ENCODE measurements at places on chromosomes 5 and 9.

GRCh38 chr9:79798450-79798849 is 226.7 kb downstream of the TLE4 start:
- H3K27me3 ChIP-seq: no peaks in the 10 kb centered on the region
- H3K36me3 ChIP-seq: no peaks in the 10 kb centered on the region
- no peaks in the 10 kb centered on the region for H3K4me1 ChIP-seq

DNA sequence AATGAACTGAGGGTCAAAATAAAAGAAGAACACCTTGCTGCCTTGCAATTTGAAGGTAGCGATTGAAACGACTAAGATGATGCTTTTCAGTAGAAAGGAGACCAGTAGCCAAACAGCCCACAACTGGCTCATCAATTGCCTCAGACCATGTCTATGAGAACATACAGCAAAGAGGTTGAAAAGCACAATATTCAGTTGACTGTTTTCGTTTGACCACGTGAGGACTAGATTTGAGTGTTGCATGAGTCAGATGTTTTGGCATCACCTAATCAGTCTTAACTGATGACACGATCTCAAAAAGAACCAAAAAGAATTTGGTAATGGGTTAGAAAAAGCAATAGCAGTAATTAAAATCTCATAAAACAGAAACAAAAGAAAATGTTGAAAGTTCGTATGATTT is 82.7 kb upstream of the IL7R start:
- H3K36me3 ChIP-seq: no peaks in the 10 kb centered on the region
- no peak for DNase-seq
- H3K4me3 ChIP-seq: no peak overlapping the region
- no peaks in the 10 kb centered on the region for H3K4me1 ChIP-seq
- H3K27ac ChIP-seq: no peak overlapping the region

DNA sequence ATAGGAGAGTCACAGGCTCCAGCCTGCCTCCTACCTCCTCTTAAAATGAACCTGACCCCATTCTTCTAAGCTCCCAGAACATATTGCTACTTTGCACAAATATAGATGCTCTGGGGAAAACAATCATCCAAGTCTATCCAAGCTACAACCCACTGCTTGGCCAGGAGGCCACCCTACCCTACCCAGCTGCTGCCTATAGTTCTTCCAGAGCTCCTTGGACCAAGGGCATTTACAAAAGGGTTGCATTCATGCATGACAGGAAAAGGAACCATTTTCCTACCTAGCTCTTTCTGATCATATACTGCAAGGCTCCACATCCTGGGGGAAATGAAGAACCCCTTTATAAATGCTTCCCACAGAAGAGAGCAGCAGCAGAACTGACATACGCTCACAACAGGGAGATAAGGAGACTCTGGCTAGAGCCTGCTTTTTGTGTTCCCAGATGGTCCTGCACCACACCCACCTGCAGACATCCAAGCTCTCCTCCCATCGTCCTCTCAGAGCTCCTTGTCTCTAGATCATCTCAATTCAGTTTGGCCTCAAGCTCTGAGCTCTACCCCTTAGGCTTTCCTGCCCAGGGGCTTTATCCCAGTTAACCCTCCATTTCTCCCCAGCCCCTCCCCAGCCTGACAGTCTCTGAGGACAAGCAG is 185.5 kb downstream of the SPOCK1 start:
- H3K4me1 ChIP-seq: no peaks in the 10 kb centered on the region
- H3K27me3 ChIP-seq: no peaks in the 10 kb centered on the region
- DNase-seq: no peak
- no peak overlapping the region for H3K27ac ChIP-seq
- no peaks in the 10 kb centered on the region for H3K36me3 ChIP-seq

GRCh38 chr9:74875656-74876055 is 12.1 kb downstream of the TRPM6 start:
- no peak for DNase-seq
- no peaks in the 10 kb centered on the region for H3K36me3 ChIP-seq
- H3K4me1 ChIP-seq: no peaks in the 10 kb centered on the region
- no peak overlapping the region for H3K27ac ChIP-seq
- no peak overlapping the region for H3K4me3 ChIP-seq
- H3K27me3 ChIP-seq: no peaks in the 10 kb centered on the region

- no peaks in the 10 kb centered on the region for H3K36me3 ChIP-seq
- H3K4me3 ChIP-seq: no peak overlapping the region
- no peak overlapping the region for H3K27ac ChIP-seq
- no peaks in the 10 kb centered on the region for H3K27me3 ChIP-seq
Measured at GRCh38 chr5:135944967-135945560, 9.7 kb downstream of the LECT2 start.

GRCh38 chr5:98368141-98368540 is 405.3 kb upstream of the RGMB start:
- H3K27me3 ChIP-seq: no peaks in the 10 kb centered on the region
- DNase-seq: no peak
- no peaks in the 10 kb centered on the region for H3K36me3 ChIP-seq
- no peaks in the 10 kb centered on the region for H3K4me1 ChIP-seq
- no peak overlapping the region for H3K27ac ChIP-seq
- H3K4me3 ChIP-seq: no peak overlapping the region

DNA sequence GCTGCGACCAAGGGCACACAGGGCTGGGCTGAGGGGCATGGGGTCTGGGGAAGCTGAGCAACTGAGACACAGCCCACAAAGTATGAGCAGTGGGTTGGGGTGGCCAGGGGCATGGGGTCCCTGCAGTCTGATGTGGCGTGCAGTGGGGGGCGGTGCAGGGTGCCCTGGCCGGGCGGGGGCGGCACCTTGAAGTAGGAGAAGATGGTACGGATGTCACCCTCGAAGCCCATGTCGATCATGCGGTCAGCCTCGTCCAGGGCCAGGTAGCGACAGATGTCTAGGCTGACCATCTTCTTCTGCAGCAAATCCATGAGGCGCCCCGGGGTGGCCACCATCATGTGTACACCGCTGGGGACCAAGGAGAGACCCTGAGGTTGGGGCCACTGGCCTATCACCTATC is 3.3 kb downstream of the DDX41 start:
- no peak for DNase-seq
- H3K27ac ChIP-seq: no peak overlapping the region
- peaks cover 22% of the 10 kb centered on the region for H3K4me1 ChIP-seq
- H3K4me3 ChIP-seq: no peak overlapping the region
- H3K36me3 ChIP-seq: no peaks in the 10 kb centered on the region
- H3K27me3 ChIP-seq: no peaks in the 10 kb centered on the region

DNA sequence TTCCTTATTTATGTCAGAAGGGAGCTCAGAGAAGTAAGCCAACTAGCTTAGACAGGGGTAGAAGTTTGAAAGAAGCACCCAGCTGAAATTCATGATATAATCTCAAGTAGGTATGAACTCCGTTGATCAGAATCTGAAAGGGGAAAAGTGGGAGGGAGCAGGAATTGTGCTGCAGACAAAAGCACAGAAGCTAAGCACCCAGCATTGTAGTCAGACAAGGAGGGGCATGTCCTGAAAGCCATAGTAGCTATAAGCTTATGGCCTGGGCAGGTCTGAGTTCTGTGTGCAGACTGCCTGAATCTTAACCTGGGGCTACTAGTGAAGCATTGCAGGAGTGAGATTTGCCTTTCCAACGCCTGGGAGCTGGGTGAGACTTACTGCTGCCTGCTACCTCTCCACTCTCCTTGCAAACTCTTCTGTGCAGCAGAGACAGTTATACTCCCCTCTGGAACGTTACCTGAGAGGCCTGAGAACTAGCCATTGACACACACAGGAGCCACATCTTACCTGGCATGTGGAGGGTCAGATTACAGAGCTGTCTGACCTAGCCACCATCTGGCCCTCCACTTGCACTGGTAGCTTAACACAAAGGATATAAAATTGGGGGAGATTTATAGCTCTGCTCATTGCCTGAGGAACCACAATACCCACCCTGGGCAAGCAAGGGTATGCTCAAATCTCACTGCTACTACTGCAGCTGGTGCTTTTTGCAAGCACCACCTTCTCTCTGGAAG is 9.8 kb upstream of the CYLC2 start:
- DNase-seq: no peak
- no peaks in the 10 kb centered on the region for H3K27me3 ChIP-seq

DNA sequence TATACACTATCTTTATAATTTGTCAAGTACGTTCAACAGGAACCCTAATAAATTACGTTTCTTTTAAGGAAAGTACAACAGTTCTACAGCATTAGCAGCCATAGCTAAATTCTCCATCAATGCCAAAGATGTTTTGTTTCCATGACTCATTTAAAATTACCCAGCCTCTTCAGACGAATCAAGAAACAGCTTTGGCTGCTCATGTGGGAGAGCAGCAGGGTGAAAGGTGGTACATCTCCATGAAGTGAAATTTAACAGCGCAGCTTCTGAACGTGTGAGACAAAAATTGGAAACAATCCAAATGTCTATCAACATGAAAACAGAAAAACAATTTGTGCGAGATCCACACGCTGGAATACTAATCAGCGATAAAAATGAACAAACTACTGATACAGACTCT is 327.3 kb upstream of the CDH6 start:
- no peaks in the 10 kb centered on the region for H3K27me3 ChIP-seq
- no peak overlapping the region for H3K27ac ChIP-seq
- no peak for DNase-seq
- H3K4me1 ChIP-seq: no peaks in the 10 kb centered on the region

DNA sequence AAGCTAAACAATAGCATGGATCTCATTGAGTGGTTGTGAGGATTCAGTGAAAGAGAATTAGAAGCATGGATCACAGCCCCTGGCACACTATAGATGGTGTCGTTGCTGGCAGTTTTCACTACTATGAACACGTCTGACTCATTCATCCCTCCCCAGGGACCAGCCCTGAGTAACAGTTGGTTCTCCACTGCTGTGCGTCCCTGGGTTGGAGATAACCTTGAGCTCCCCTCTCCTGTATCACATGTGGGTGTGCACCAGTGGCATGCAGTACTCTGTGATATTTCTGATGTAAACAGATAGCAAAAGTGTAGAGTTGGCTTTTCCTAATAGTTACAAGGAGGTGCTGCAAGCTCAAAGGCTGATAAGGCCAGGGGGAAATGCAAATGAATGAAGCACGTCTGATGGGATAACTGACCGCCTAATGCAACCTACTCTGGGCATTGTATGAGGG is 8.8 kb upstream of the LCP2 start:
- no peak overlapping the region for H3K4me3 ChIP-seq
- no peaks in the 10 kb centered on the region for H3K27me3 ChIP-seq
- peaks cover 19% of the 10 kb centered on the region for H3K4me1 ChIP-seq
- no peak for DNase-seq

DNA sequence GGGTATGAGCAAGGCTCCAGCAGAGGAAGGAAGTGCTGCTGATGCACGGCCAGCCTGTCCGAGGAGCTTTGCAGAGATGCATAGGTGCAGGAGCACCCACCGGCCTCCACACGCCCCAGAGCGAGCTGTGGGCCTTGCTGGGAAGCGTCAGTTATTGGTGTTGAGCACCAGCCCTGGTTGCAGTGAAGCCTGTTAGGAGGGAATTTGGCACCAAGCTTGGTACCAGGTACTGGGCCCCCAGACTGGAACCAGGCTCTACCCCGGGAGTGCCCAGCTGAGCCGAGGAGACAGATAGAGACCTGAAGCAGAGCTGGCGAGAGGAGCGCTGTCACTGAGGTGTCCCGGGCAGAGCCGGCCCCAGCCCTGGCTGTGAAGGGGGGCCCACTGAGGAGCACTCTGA is 5.2 kb downstream of the TCF7 start:
- no peaks in the 10 kb centered on the region for H3K36me3 ChIP-seq
- H3K27ac ChIP-seq: no peak overlapping the region
- DNase-seq: no peak
- H3K4me3 ChIP-seq: no peak overlapping the region

DNA sequence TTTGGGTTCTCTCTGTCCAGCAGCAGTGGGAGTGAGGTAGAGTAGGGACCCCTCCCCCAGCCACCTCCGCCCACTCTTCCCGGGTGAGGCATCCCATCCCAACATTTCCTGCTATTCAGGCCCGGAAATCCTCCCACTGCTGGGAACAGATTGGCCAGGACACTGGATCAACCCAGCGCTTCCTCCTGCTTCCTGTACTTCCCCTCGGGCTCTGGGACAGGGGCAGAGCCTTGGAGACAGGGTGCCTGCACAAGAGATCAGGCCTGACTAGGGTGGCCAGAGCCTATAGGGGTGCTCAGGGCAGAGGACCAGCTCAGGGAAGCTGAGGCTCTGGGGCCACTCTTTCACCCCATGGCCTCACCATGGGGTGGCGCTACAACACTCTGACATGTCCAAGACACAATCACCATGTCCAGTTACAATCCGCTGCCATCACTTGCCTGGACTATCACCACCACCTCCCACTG is 14.5 kb downstream of the SH2D3C start:
- 0 out of 2 replicates have a peak, but pooled peaks cover 3% of the 10 kb centered on the region for H3K4me1 ChIP-seq
- no peak overlapping the region for H3K4me3 ChIP-seq
- no peaks in the 10 kb centered on the region for H3K36me3 ChIP-seq
- H3K27me3 ChIP-seq: no peaks in the 10 kb centered on the region
- no peak for DNase-seq

DNA sequence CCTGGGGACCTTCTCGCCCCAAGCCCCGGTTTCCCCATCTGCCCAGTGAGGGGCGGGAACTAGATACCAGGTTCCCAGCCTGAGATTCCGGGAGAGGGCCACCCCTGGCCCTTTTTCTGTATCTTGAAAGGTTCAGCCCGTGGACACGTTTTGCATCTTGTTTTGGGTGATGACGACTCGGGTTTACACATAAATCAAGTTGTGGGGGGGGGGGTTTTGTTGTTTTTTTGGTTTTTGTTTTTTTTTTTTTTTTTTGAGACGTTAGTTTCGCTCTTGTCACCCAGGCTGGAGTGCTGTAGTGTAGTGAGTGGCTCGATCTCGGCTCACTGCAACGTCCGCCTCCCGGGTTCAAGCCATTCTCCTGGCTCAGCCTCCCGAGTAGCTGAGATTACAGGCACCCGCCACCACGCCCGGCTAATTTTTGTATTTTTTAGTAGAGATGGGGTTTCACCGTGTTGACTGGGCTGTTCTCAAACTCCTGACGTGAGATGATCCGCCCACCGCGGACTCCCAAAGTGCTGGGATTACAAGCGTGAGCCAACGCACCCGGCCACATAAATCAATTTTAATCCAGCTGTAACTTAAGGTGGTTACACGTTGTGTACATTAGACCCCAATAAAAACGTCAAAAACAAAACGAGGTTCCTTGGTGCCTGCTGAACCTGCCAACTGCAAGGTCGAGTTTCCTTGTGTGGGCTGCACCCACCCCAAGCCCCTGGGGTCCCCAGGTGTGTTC is 1.1 kb upstream of the BRD3 start:
- H3K27ac ChIP-seq: no peak overlapping the region
- H3K27me3 ChIP-seq: peaks cover 47% of the 10 kb centered on the region
- H3K4me1 ChIP-seq: peaks cover 6% of the 10 kb centered on the region
- no peak for DNase-seq
- peak overlapping the region; percentile 68 for H3K4me3 ChIP-seq

GRCh38 chr9:135105938-135106491 is 18.5 kb downstream of the OLFM1 start:
- no peaks in the 10 kb centered on the region for H3K4me1 ChIP-seq
- peaks cover 96% of the 10 kb centered on the region for H3K27me3 ChIP-seq
- H3K27ac ChIP-seq: no peak overlapping the region
- no peak overlapping the region for H3K4me3 ChIP-seq
- no peaks in the 10 kb centered on the region for H3K36me3 ChIP-seq
- DNase-seq: no peak

- H3K4me3 ChIP-seq: no peak overlapping the region
- H3K4me1 ChIP-seq: no peaks in the 10 kb centered on the region
- no peak overlapping the region for H3K27ac ChIP-seq
- DNase-seq: peak; percentile 47
Measured at GRCh38 chr5:119435436-119436132, 16.7 kb upstream of the HSD17B4 start.

- no peaks in the 10 kb centered on the region for H3K4me1 ChIP-seq
- H3K36me3 ChIP-seq: peaks cover 15% of the 10 kb centered on the region
- no peak for DNase-seq
Measured at GRCh38 chr5:6758236-6758635, 45.0 kb downstream of the TENT4A start.

GRCh38 chr9:19922476-19923118 is 133.8 kb upstream of the SLC24A2 start:
- H3K36me3 ChIP-seq: no peaks in the 10 kb centered on the region
- H3K4me1 ChIP-seq: no peaks in the 10 kb centered on the region
- no peak overlapping the region for H3K4me3 ChIP-seq
